ENCODE measurements at places on chromosomes 3 and 15. TPM values are rescaled to one million over a fixed set of nuclear protein-coding genes. Genes with fewer than 3 reads are reported as not detected.

DNA sequence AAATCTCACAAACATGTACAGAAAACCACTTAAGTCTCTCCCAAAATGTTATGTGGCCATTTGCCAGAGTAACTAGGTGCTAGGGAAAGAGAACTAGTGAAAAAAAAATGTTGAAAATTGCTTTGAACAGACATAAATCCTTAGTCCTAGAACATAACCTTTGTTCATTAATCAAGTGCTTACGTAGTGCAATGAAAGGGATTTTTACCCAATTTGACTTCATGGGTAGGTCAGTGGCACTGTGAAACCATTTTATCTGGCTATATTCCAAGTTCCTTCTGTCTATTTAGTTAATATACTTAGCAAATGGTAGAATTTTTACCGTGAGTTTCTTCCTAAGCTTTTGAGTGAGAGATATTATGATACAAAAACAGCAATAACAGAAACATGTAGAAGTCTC lies 209.4 kb downstream of the DIPK2A start:
- no peak for DNase-seq

GRCh38 chr3:23797491-23797890 lies 8.3 kb upstream of the UBE2E1 start:
- DNase-seq, result no peak

DNA sequence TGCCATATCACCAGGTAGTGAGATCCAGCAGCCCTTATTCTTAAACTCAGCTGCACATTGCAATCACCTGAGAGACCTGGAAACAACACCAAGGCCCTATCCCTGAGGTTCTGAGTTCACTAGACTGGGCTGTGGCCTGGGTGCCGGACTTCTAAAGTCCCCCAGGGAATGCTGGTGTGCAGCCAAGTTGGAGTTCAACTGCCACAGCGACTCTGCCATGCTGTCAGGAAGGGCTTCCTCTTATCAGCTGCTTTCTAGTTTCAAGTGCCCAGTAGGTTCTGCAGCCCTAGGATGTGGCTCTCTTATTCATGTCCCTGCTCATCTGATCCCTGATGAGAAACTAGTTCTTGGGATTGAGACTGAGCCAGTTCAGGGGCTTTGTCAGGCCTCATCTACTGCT lies 47.8 kb downstream of the ACAA1 start:
- DNase-seq, result no peak

Gene MUSTN1
- total RNA-seq, result not detected

DNA sequence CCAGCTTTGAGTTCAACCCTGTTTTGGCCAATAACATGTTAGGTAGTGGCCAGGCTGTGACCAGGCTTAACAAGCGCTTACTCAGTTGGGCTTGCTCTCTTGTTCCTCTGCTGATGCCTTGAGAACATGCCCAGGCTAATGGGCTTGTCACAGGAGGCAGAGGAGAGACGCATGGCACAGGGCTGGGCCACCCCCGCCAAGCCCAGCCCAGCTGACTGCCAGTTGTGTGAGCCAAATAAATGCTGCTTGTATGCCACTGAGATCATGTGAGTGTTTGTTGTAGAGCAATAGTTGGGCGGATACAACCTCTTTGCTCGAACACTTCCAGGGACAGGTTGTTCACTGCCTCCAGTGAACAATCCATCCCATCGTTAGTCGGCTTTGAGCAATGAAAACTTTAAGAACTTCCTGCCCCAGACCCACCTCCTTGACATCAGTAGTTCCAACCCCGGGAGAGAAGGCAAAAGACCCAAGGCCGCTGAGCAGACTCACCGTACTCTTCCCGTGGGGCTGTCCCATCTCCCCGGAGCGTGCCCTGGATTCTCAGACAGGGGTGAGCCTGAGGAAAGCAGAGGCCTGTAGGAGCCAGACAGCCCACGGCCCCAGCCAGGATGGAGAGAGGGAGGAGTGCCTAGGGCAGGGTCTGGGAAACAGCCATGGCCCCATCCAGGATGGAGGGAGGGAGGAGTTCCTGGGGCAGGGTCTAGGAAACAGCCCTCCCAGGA lies 4.1 kb downstream of the PLA2G4F start:
- no peak for DNase-seq

DNA sequence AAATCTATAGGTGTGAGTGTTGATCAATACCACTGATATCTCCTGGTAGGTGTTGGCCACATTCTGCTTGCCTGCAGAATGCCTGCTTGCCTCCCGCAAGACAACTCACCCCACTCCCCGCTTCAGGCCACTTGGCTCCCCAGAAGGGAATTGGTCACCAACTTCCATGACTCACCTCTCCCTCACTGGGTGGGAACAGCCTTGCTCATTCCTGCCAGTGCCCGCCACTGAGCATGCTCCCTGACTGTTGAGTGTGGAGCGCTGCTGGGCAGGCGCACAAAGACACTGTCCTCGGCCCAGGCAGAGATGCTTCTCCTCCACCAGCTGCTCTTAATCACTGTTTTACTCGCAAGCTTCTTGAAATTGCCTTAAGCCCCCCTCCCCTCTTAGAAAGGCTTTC lies 57.3 kb upstream of the PPP2R3A start:
- no peak for DNase-seq

GRCh38 chr3:176078906-176079305 lies 1118.4 kb downstream of the TBL1XR1 start:
- DNase-seq, result no peak

Gene SLC2A2
- not detected for total RNA-seq

DNA sequence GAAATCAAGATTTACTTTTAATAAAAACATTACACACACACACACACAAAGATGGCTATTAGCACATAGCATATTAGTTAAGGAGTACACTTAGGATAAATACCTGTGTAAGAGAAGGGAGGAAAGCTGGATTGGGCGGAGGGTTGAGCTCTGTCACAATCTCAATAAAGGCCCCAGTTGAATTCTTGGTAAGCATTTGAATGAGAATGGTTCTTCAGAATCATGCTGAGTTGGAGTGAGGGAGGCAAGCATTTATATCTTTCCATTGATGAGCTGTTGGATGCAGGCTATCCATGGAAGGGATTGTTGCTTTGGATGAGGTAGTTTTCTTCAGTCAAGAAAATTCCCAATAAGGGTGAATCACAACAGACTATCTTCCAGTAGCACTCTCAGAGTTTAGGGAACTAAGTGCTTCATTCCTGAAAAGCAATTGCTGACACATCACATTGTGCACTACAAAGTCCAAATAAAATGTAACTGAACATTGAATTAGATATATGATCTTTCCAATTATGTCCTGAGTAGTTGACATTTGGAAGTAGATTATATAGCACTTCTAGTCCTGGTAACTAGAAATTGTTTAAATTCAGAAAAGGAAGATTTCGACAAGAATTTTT lies 95.7 kb downstream of the SUCNR1 start:
- no peak for DNase-seq

Gene ZNF609
- total RNA-seq, result 30.8 TPM

DNA sequence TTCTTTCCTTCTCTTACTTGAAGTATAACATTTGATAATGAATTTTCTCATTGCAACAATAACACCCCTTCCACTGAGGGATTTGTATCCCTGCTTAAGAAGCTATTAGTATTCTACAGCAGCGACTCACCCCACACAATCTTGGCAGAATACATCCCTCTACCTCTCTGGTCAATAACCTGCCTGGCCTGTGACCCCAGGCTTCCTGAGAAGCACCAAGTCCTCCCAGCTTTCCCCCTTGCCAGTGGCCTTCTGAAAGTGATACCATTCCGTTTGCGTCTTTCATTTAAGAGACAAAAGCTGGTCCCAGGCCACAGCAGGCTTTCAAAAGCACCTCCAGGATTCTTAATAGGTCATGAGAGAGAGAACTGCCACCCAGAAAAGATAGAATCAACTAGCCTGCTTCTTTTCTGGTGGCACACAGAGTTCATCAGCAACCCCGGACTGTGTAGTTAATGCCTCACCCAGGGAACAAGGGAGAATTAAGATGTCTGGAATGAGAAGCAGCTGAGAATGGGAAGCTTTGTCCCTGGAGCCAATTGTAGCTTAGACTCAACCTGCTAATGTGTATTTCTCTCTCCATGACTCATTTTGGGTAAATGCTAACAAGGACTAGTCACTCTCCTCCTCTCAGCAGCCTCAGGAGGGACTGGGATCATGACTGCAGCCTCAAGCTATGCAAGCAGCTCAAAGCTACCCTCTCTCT lies 101.0 kb upstream of the CPNE4 start:
- DNase-seq, result peak; percentile 59

GRCh38 chr3:148307443-148307843 lies 390.3 kb upstream of the AGTR1 start:
- no peak for DNase-seq

Gene INSYN1
- 0.26 TPM for total RNA-seq

Gene GOLGA6L4
- 0.60 TPM for total RNA-seq

- no peak for DNase-seq
These were observed 7.3 kb upstream of the TM6SF1 start for GRCh38 chr15:83100097-83100646.

GRCh38 chr3:194300382-194300758 lies 50.8 kb downstream of the CPN2 start:
- DNase-seq, result no peak

Gene EFHB
- 0.32 TPM for total RNA-seq

Gene HEG1
- 54.2 TPM for total RNA-seq

Gene FBXW12
- not detected for total RNA-seq

Data from pulmonary artery endothelial cell (primary cell).